ENCODE measurements at places on chromosomes 5 and 9. TPM values are rescaled to one million over a fixed set of nuclear protein-coding genes. Genes with fewer than 3 reads are reported as not detected.

TEX48 gene
- total RNA-seq = not detected

LCP2 gene
- total RNA-seq = 7.1 TPM

NME5 gene
- 2.1 TPM for total RNA-seq

CENPK gene
- total RNA-seq = 0.99 TPM

SELENOP gene
- 297 TPM for total RNA-seq

TEK gene
- 22.2 TPM for total RNA-seq

TRIM36 gene
- 0.50 TPM for total RNA-seq

PPP2R2B gene
- 0.12 TPM for total RNA-seq

CCNO gene
- not detected for total RNA-seq

TXNDC8 gene
- not detected for total RNA-seq

PAEP gene
- total RNA-seq = not detected

SMIM3 gene
- total RNA-seq = 15.2 TPM

JAKMIP2 gene
- 0.50 TPM for total RNA-seq

PCDHB14 gene
- total RNA-seq = 2.5 TPM

PRRT1B gene
- total RNA-seq = not detected

AMBP gene
- not detected for total RNA-seq

GBA2 gene
- total RNA-seq = 90.2 TPM

ORM2 gene
- not detected for total RNA-seq

FOXD4L4 gene
- total RNA-seq = not detected

ADCY2 gene
- total RNA-seq = 0.17 TPM

CYLC2 gene
- not detected for total RNA-seq

Data from left ventricle myocardium superior (tissue), 1 donor.